Lower lobe of right lung (tissue), 2 donors: ENCODE measurements at places on chromosomes 1 and 21. TPM values are rescaled to one million over a fixed set of nuclear protein-coding genes. Genes with fewer than 3 reads are reported as not detected.

DNA sequence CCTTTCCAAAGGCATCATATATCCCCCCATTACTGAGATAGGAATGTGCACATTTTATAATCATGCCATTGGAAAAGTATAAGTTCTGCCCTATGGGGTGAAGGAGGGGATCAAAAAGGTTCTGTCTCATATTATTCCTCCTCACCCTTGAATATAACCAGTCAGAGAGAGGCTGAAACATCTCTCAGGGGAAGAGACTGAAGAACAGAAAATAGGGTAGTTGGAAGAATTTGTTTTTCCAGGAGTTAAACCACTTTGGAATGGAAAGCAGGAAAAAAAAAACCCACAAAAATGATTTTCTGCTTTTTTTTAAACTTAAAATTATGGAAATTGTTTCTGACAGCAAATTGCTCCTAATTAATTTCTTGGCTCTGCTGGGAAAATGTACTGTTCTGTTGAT is 52.8 kb upstream of the BEND5 start:
- H3K4me1 ChIP-seq, result no peaks in the 10 kb centered on the region
- DNase-seq, result no peak
- no peak overlapping the region for H3K4me3 ChIP-seq
- H3K36me3 ChIP-seq, result no peaks in the 10 kb centered on the region
- H3K27me3 ChIP-seq, result no peaks in the 10 kb centered on the region

GRCh38 chr1:55329091-55329490 is 113.9 kb upstream of the USP24 start:
- H3K36me3 ChIP-seq, result no peaks in the 10 kb centered on the region
- H3K27ac ChIP-seq, result no peak overlapping the region
- no peak overlapping the region for H3K4me3 ChIP-seq
- H3K4me1 ChIP-seq, result no peaks in the 10 kb centered on the region
- no peak for DNase-seq
- no peaks in the 10 kb centered on the region for H3K27me3 ChIP-seq

- no peak overlapping the region for H3K4me3 ChIP-seq
- no peak overlapping the region for H3K27ac ChIP-seq
- no peak for DNase-seq
Observed at GRCh38 chr1:208421486-208421885, 177.3 kb upstream of the PLXNA2 start.

C8B gene
- 1.2 TPM for total RNA-seq

HUNK gene
- total RNA-seq, result 1.9 TPM

GUCA2A gene
- not detected for total RNA-seq

IL19 gene
- total RNA-seq, result not detected

TMEM240 gene
- 3.9 TPM for total RNA-seq
